ENCODE measurements at places on chromosomes 12 and 14.

DNA sequence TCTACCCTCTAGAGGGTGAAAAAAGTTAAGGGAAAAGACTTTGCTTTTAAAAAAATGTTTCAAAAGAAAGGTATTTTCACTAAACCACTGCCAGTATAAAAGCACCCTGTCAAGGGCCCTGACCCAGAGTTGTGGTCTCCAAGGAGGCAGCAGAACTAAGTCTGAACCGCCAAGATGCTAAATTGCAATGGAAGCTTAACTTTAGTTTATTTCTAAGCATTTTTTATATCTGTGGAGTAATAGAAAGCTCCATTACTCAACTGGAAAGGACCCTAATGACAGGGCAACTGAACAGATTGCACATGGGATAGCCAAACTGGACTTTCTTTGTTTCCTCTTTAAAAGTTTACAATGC, 379.8 kb downstream of the NAV3 start:
- no peak for DNase-seq

DNA sequence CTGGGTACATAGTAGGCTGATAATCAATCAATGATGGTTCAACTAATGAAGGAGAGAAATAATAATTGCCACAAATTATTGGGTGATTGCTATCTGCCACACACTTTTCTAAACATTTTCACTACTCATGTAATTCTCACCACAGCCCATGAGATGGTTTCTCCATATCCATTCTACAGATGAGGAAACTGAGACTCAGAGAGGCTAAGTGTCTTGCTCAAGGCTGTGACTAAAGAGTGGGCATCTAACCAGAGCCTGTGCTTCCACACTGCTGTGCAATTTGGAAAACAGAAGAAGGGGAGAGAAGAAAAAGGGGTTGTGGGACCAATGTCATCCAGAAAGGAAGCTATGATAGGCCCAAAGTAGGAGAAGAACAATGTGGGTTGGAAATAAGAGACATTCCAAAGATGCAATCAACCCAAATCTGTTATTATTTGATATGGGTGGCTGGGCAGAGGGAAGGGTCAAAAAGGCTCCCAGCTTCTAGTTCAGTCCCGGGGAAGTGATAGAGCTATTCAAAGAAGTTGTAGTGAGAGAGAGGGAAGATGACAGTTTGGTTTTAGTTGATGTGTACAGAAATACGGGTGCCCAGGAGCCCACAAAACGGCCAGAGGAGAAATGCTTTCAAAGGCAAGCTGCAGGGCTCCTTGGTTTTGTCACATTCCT, 483 bp upstream of the NR1H4 start:
- no peak for DNase-seq

- DNase-seq, result no peak
These were observed 26.6 kb downstream of the GPRC5D start for GRCh38 chr12:12925388-12925787.

DNA sequence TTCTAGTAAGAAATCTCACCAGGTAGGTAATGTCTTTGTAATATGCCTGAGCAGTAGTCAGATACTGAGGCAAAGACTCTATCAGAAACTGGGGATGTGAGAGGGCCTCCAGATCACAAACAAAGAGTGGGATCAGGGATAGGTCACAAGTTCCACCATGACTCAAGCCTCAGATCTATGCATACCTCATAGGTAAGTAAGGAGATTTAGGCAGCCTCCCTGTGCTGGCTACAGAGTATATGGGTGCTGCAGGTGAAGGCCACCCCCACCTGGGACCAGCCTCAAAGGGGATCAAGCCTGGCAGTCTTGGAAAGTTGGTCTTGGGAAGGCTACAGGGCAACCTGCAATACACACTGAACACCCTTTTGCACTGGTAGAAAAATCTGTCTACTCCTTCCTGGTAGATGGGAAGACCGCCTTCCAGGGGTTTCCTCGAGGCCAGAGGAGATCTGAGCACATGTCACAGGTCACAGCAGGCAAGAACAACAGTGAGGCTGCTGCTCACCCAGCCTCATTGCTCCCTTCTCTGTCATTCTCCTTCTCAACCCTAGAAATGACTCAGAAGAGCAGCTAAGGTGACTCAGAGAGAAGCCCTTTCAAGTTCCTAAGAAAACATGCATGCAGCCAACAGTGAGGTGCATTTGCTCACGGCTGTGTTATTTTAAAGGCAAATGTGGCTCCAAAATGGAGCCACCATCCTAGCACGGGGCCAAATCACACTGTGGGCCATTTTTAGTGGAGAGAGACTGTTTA, 143.4 kb upstream of the CDKN3 start:
- DNase-seq, result no peak

- DNase-seq, result no peak
These were observed 19.2 kb upstream of the PPP1R12A start for GRCh38 chr12:79954037-79954610.

Data from NCI-H510A (cell line).